Muscle of back (tissue), 13 donors: ENCODE measurements at places on chromosomes 12 and 14.
A peak's percentile ranks its signal among the peaks of the same experiment; 100 is the strongest.

DNA sequence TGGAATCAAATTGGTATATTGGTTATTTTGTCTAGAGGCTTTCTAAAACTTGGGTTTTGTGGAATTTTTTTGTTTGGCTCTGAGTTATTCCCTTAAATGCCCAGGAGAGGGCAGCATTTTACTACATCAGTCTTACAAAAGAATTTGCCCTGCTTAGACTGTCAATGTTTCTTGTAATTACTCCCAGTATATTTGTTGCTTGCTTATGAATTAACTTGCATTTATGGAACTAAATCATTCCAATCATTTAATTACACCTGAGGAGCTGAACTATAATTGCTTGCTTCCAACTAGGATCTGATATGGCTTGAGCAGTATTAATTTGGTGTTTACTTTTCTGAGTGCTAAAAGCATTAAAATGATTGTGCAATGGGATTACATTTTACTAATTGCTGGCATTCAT is 48.7 kb downstream of the MIPOL1 start:
- DNase-seq, result peak; percentile 23

- no peak for DNase-seq
Measured at GRCh38 chr12:6750506-6750905, 2.4 kb downstream of the MLF2 start.

GRCh38 chr12:68335462-68335861 is 3.3 kb upstream of the MDM1 start:
- DNase-seq, result no peak

- no peak for DNase-seq
Measured at GRCh38 chr14:105249182-105250007, 1.1 kb downstream of the BTBD6 start.

GRCh38 chr14:106610691-106611090 is 1084.3 kb downstream of the TMEM121 start:
- DNase-seq, result no peak

GRCh38 chr14:104739546-104740516 is 13.1 kb upstream of the SIVA1 start:
- no peak for DNase-seq

- DNase-seq, result no peak
Measured at GRCh38 chr12:79402606-79403005, 288.2 kb downstream of the PAWR start.

DNA sequence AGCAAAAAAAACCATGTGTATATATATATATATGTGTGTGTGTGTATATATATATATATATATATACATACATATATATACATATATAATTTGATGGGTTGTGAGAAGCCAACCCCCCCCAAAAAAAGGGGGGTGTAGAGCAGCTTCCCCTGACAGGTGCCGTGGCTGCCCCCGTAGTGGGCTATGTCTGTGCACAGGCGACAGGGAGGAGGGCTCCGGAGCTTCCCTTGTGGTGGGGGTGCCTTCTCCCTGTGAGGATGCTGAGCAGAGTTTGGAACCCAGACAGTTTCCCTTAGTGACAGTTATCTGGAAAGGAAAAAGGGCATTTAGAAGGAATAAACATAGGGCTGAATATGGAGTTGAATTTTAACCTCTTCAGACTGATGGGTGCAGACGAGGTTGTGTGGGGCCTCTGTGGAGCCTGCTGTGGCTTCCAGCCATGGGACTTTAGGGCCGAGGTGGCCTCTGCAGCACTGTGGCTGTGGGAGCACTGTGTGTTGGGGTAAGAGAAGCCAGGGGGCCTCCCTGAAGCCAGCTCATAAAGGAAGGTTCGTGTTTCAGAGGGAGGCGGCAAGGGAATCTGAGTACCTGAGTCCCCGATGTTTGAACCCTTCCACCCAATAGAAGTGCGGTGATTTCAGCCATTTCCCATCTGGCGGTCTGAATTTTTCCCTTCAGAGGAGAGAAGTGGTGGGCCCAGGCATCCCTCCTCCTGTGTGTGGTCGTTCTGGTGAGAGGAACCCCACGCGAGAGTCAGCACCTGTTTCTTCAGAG is 19.8 kb downstream of the XRCC3 start:
- DNase-seq, result no peak

- no peak for DNase-seq
Measured at GRCh38 chr12:2492236-2492635, 302.5 kb upstream of the FKBP4 start.

DNA sequence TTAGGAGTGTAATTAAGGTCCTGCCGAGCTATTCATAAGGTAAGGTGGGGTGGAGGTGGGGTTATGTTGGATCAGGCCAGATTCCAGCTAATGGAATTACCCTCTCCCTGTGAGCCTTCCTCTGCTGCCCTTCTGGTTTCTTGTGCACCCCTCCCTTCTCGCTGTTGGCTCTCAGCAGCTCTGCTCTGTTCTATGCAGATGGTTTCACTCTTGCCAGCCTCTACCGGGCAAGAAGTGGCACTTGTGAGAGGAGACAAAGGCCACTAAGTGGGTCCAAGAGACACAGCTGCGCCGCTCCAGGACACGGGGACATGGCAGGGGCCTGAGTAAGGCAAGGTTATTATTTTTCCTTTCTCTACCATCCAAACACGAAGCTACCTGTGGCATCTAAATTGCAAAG is 334.4 kb downstream of the EMP1 start:
- no peak for DNase-seq

DNA sequence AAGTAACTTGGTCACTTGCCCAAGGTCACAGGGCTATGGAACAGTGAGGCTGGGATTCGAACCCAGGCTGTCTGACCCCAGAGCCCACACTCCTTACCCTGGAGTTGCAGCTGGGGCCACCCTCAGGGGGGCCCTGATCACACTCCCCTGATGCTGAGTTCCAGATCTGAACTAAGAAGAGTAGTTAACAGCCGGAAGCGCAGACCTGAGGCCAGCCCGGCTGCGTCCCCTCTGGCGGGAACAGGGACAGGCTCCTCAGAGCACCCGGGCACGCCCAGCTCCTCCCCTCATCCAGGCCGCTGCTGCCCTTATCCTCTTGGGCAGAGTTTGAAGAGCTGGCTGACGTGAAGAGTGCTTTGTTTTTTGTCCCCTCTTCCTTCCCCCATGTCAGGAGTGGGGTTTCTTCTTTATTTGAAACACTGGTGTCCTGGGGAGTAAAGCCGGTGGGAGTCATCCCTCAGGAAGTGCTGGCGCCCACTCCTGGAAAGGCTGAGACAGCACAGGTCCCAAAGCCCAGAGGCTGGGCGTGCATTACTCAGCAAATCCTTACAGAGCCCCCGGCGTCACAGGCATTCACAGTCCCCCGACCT is 8.7 kb downstream of the PHB2 start:
- DNase-seq, result peak; percentile 74

DNA sequence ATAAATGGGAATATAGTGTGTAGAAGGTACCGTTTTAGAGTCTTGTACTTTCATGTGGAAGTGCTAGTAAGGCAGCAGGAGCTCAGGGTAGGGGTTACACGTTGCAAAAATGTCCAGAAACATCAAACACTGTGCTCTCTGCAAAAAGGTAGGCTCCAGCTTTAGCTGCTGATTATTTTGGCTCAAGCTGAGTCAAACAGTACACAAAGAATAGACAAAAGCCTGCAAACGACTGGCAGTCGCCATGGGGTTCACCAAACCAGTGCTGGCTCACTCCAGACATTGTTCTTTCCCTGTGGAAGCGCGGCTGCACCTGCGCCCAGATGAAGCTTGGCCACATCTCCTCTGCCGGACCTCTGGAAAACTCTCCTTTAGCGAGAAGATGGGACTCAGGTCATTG is 45.3 kb upstream of the NAA30 start:
- no peak for DNase-seq

DNA sequence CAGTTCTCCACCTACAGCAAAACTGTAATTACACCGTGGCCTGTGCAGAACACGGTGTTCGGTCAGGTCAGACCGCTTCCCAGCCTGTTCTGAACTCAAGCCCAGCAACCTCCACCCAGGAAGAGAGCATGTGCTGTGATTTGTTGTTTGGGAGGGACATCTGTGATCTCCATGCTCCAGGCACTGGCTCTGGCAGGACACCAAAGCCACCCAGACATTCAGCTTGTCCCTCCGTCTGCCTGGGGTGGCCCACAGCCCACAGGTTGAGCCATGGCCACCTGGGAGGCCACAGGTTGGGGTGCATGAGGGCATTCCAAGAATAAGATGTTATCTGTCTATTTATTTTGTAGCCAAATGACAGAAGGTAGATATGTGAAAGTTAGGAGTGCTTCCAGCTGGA is 1091.1 kb downstream of the VRK1 start:
- DNase-seq, result no peak

DNA sequence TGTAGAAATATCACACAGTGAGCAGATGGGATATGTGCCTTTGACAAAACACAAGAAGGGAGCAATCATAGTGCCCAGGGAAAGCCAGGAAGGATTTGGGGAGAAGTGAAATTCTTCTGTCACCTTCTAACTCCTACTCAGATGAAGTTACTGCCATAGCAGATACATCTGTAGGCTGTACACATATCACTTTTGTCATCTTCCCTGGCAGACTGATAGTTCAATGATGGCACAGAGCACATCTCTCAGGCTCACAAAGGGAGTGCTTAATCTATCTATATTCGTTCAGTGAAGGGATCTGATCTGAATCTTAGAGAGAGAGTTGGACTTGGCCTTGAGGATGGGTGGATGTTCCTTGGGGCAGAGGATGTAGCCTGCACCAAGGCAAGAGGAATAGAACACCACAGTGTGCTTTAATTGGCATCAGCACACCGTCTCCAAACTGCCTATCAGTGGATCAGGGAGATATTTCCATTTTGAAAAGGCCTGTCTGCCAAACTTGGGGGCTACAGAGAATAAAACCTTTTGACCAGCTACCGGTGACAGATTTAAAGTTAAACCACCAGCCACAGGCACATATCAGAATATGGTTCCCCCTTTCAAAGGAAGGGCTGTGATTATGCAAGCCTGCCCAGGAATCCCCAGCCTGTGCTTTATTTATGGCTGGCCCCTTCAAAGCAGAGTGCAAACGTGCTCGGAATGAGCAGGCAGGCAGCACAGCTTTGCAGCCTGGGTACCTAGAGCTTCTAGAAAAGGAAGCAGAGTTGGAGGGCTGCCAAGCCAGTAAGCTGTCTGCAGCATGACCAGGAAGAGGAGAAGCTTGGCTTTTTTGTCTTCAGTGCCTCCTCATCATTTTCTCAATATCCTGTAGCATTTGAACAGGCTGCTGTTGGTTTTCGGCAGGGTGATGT is 165.5 kb upstream of the DYRK2 start:
- peak; percentile 64 for DNase-seq

DNA sequence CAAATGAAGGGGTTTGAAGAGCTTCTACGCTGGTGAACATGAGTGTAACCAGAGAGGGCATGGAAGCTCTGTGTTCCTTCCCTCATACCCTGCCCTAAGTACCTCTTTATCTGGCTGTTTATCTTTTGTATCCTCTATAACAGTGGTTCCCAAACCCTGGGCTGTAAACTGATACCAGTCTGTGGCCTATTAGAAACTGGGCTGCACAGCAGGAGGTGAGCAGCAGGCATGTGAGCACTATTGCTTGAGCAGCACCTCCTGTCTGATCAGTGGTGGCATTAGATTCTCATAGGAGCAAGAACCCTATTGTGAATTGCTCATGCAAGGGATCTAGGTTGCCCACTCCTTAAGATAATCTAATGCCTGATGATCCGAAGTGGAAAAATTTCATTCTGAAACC is 172.9 kb upstream of the AVPR1A start:
- DNase-seq, result no peak

DNA sequence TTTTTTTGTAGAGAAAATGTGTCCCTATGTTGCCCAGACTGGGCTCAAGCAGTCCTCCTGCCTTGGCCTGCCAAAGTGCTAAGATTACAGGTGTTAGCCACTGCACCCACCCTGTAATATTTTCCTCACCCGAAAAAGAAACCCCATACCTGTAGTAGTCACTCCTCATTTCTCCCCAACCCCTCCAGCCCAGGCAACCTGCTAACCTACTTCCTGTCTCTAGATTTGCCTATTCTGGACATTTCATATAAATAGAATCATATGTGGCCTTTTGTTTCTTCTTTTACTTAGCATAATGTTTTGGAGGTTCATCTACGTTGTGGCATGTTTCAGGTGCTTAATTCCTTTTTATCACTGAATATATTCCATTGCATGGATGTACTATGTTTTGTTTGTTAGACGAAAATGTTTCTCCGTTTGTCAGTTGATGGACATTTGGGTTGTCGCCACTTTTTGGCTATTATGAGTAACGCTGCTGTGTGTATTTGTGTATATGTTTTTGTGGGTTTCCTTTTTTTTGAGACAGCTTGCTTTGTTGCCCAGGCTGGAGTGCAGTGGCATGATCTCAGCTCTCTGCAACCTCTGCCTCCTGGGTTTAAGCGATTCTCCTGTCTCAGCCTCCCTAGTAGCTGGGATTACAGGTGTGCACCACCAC is 6.2 kb downstream of the ANKRD13A start:
- no peak for DNase-seq

- peak; percentile 59 for DNase-seq
Measured at GRCh38 chr12:98725476-98726247, 80.6 kb downstream of the APAF1 start.

GRCh38 chr14:99573000-99573330 is 31.0 kb downstream of the CCDC85C start:
- DNase-seq, result no peak

GRCh38 chr12:108856170-108856427 is 1.3 kb downstream of the SSH1 start:
- DNase-seq, result no peak

- DNase-seq, result no peak
Measured at GRCh38 chr12:1531654-1532374, 62.6 kb downstream of the FBXL14 start.

- peak; percentile 95 for DNase-seq
Measured at GRCh38 chr14:68146818-68147217, 327.2 kb downstream of the RAD51B start.

- no peak for DNase-seq
Measured at GRCh38 chr14:31703056-31703455, 141.9 kb downstream of the NUBPL start.

- no peak for DNase-seq
Measured at GRCh38 chr12:98188650-98189077, 326.7 kb upstream of the TMPO start.

DNA sequence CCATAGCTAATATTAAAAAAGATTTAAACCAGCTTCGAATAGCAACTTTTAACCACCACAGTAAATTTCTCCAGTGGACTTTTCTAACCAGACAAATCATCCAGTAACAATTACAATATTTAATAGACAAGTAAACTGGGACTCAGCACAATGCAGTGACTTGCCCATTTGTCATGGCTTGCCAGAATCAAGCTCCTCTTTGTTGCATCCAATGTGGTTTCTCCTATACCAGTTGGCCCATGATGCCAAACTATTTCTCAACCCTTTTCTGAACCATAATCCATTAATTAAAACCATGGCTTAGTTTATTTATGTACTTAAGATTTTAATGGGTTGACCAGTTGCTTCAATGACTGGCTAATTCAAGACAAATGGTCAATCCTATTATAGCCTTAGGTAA is 64.4 kb downstream of the DIO2 start:
- DNase-seq, result no peak

DNA sequence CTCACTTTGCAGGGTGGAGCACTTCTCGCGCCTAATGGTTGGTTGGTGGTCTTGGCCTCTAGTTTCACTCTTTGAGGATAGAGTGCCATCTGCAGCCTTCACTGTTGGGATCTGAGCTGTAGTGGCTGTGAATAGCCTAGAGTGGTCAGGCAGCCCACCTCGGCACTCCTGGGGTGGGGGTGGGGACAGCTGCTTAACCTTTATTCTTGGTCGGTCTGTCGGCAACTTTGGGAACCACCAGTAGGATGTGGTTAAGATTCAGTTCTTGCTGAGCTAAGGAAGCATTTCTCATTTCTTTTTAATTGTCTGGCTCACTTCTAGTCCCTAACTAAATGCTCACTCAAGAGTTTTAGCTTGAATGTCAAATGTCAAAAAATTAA is 21.1 kb downstream of the TMBIM6 start:
- DNase-seq, result no peak

- DNase-seq, result no peak
Measured at GRCh38 chr12:76226956-76227355, 121.3 kb downstream of the BBS10 start.

GRCh38 chr12:109160873-109161272 is 44.5 kb downstream of the ACACB start:
- DNase-seq, result no peak
